Natural killer cell treated with Interleukin-12 subunit alpha and Interleukin-12 subunit beta and Interleukin-15 and Interleukin-18, amount 100 ng/mL, for 72 hours (primary cell): ENCODE measurements at places on chromosomes 5 and 9. TPM values are rescaled to one million over a fixed set of nuclear protein-coding genes. Genes with fewer than 3 reads are reported as not detected.

- no peak for DNase-seq
- no peaks in the 10 kb centered on the region for H3K4me1 ChIP-seq
- no peak overlapping the region for H3K4me3 ChIP-seq
- no peak overlapping the region for H3K27ac ChIP-seq
Observed at GRCh38 chr9:114112325-114112724, 13.2 kb upstream of the KIF12 start.

- DNase-seq = no peak
- H3K27ac ChIP-seq = no peak overlapping the region
- no peak overlapping the region for H3K4me3 ChIP-seq
- H3K36me3 ChIP-seq = no peaks in the 10 kb centered on the region
- no peaks in the 10 kb centered on the region for H3K4me1 ChIP-seq
Observed at GRCh38 chr5:178433273-178433775, 156.9 kb downstream of the COL23A1 start.

GRCh38 chr5:156922207-156922792 lies 40.7 kb downstream of the TIMD4 start:
- peaks cover 61% of the 10 kb centered on the region for H3K4me1 ChIP-seq
- peak overlapping the region; percentile 94 for H3K27ac ChIP-seq
- no peaks in the 10 kb centered on the region for H3K27me3 ChIP-seq

Gene NTMT1
- 28.9 TPM for total RNA-seq

DNA sequence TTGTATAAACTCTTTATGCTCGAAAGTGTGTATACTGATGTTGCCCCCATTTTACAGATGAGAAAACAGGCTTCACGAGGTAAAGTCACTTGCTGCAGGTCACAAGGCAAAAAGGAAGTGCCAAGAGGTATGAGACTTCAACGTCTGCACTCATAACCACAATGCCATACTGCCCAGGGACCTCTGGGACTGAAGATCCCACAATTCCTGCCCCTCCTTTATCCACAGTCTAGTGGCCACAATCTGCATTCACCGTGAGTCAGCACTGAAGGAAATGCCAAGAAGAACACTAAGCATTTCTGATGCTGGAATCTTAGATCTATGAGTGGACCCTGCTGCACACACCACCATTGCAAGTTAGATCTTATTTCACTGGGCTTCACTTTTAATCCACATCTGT lies 37.3 kb downstream of the MED27 start:
- no peaks in the 10 kb centered on the region for H3K36me3 ChIP-seq
- DNase-seq = no peak
- peaks cover 31% of the 10 kb centered on the region for H3K4me1 ChIP-seq
- H3K4me3 ChIP-seq = no peak overlapping the region
- no peak overlapping the region for H3K27ac ChIP-seq

DNA sequence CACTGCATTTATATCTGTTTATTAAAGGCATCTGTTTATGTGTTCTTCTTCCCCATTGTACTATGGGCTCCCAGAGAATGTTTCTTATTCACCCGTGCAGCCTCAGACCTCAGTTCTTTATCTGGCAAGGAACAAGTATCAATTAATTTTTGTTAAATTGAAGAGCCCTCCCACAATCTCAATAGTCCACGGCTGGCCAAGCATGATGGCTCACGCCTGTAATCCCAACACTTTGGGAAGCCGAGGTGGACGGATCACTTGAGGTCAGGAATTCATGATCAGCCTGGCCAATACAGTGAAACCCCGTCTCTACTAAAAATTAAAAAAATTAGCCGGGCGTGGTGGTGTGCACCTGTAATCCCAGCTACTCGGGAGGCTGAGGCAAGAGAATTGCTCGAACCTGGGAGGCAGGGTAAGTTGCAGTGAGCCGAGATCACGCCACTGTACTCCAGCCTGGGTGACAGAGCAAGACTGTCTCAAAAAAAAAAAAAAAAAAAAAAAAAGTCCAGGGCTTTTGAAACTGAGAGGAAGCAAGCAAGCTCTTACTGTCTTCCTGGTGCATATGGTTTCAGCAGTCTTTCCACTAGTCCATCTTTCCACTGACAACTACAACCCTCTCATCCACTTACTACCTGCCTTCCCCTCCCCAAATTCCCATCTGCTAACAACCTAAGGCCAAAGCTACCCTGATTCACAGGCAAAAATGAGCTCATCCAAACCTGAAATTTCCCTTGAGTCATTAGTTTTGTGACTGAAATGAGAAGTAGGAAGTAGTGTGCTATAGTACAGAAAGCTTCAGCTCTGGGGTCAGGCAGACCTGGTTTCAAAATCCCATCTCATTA lies 2.3 kb upstream of the HK3 start:
- H3K4me3 ChIP-seq = peak overlapping the region; percentile 3
- H3K27me3 ChIP-seq = no peaks in the 10 kb centered on the region
- H3K36me3 ChIP-seq = peaks cover 31% of the 10 kb centered on the region
- no peak for DNase-seq

Gene DND1
- total RNA-seq = 7.8 TPM

DNA sequence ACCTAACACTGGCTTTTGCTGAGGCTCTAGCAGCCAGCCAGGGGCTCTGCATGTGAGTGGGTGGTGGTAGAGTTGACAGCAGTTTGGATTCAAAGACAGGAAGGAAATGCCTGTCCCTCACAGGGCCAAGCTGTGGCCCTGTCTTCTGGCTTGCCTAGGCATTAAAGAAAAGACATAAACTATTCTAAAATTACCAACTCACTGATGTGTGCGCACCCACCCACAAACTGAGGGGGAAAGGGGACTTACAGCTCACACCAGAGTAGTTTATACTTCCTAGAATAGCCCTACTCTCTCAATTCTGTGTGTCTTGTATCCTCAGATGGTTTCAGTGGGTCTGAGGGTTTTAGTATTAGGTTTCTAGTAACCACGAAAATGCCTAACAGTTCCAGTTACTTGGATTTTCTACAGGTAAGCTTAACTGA lies 18.3 kb upstream of the IL13 start:
- H3K36me3 ChIP-seq = peaks cover 26% of the 10 kb centered on the region
- no peaks in the 10 kb centered on the region for H3K27me3 ChIP-seq
- H3K27ac ChIP-seq = peak overlapping the region; percentile 73
- H3K4me1 ChIP-seq = peaks cover 67% of the 10 kb centered on the region
- DNase-seq = no peak
- H3K4me3 ChIP-seq = peak overlapping the region; percentile 53

- no peaks in the 10 kb centered on the region for H3K27me3 ChIP-seq
- DNase-seq = no peak
- no peak overlapping the region for H3K27ac ChIP-seq
- peaks cover 7% of the 10 kb centered on the region for H3K36me3 ChIP-seq
Observed at GRCh38 chr5:32326216-32326772, 13.6 kb upstream of the MTMR12 start.

- no peak for DNase-seq
- H3K27me3 ChIP-seq = peaks cover 7% of the 10 kb centered on the region
- H3K4me1 ChIP-seq = no peaks in the 10 kb centered on the region
Observed at GRCh38 chr5:31366941-31367340, 165.0 kb downstream of the DROSHA start.

- H3K27me3 ChIP-seq = no peaks in the 10 kb centered on the region
- peak overlapping the region; percentile 42 for H3K27ac ChIP-seq
- H3K36me3 ChIP-seq = no peaks in the 10 kb centered on the region
- peaks cover 88% of the 10 kb centered on the region for H3K4me1 ChIP-seq
- no peak for DNase-seq
Observed at GRCh38 chr9:131693651-131694597, 46.0 kb downstream of the RAPGEF1 start.

DNA sequence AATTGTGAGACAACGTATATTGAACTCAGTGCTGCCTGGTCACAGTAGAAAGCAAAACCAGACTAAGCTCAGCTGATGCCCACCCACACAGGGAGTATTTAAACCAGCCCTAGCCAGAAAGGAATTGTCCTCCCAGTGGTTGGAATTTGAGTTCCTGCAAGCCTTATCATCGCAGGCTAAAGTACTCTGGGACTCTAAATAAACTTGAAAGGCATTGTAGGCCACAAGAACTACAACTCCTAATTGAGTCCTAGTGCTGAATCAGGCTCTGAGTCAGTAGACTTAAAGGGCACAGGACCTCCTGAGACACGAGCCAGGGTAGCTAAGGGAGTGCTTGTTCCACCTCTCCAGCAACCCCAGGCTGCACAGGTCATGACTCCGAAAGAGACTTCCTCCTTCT lies 171.4 kb downstream of the MCTP1 start:
- H3K27ac ChIP-seq = no peak overlapping the region
- peaks cover 6% of the 10 kb centered on the region for H3K27me3 ChIP-seq
- no peak for DNase-seq
- H3K4me3 ChIP-seq = no peak overlapping the region
- H3K4me1 ChIP-seq = no peaks in the 10 kb centered on the region

Gene ALDH1A1
- total RNA-seq = not detected

Gene EGFL7
- total RNA-seq = 0.36 TPM

- H3K27ac ChIP-seq = no peak overlapping the region
- peaks cover 6% of the 10 kb centered on the region for H3K36me3 ChIP-seq
- H3K4me3 ChIP-seq = no peak overlapping the region
Observed at GRCh38 chr9:128635266-128636023, 21.2 kb downstream of the DYNC2I2 start.

Gene CD72
- 8.8 TPM for total RNA-seq

- H3K4me3 ChIP-seq = no peak overlapping the region
- no peaks in the 10 kb centered on the region for H3K27me3 ChIP-seq
Observed at GRCh38 chr5:452978-453710, 10.2 kb downstream of the EXOC3 start.

GRCh38 chr5:109692852-109693251 lies 3.1 kb downstream of the MAN2A1 start:
- H3K27me3 ChIP-seq = no peaks in the 10 kb centered on the region
- peaks cover 71% of the 10 kb centered on the region for H3K4me1 ChIP-seq
- H3K36me3 ChIP-seq = no peaks in the 10 kb centered on the region

Gene SLC28A3
- total RNA-seq = 0.08 TPM

Gene PCDHGB5
- 2.8 TPM for total RNA-seq
